ENCODE measurements at places on chromosomes 3 and 15. TPM values are rescaled to one million over a fixed set of nuclear protein-coding genes. Genes with fewer than 3 reads are reported as not detected.

Gene LRRC49
- polyA plus RNA-seq, result 12.5 TPM

Gene CFAP100
- not detected for polyA plus RNA-seq

- H3K27me3 ChIP-seq, result no peaks in the 10 kb centered on the region
- H3K4me1 ChIP-seq, result peaks cover 7% of the 10 kb centered on the region
- peak overlapping the region; percentile 67 for H3K27ac ChIP-seq
- DNase-seq, result peak; percentile 78
Observed at GRCh38 chr15:80173022-80173759, 20.4 kb downstream of the FAH start.

DNA sequence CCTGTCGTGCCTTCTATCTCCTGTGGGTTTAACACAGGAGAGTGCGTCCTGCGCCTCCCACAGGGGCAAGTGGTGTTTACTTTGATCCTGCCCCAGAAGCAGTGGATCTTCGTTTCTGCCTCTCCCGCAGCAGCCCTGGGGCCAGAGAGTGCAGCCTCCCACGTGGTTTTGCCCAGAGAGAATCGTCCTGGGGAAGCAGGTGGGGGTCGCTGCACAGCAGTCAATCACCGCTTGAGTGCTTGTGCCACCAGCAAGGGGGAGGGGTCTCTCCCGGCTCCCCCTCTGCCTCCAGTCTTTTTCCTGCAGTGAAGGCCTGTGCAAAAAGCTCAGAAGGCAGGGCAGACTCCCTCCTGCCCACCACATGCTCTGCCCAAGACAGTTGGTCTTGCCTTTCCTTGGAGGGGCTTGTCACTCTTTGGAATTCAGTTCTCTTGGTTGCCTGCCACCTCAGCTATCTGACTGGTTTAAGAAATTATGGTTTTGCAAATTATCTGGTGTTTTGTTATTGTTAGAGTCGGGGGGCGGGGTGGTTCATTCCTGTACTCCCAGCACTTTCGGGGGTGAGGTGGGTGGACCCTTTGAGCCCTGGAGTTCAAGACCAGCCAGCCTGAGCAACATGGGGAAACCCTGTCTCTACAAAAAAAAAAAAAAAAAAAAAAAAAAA is 26.9 kb downstream of the STOML1 start:
- peak; percentile 12 for DNase-seq
- H3K36me3 ChIP-seq, result no peaks in the 10 kb centered on the region
- no peaks in the 10 kb centered on the region for H3K4me1 ChIP-seq
- no peak overlapping the region for H3K4me3 ChIP-seq

Gene SEMA4B
- polyA plus RNA-seq, result 20.2 TPM

DNA sequence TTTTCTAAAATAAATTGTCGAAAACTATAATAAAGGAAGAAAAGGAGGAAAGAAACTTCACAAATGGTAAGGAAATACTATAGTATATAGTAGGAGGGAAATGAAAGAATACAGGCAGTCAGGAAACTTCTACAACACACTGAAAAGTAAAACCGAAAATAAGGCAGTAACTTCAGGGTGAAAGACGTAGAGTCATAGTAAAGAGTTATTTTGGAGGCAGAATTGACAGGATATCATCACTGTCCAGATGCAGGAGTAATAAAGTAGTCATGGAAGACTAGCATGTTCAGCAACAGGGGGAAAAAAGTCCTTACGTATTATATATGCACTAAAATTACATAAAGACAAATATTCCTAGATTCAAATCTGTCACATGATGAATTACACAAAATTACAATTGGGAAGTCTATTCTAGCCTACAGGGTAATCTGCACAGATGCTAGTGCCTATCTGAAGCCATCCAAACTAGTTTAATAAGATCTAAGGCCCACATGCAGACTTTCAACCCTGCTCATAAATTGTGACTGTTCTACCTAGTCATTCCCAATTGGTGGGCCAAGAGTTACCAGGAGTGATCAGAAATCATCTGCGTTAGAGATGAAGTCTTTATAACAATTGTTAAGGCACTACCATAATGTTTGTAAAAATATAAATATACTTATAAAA is 14.0 kb downstream of the VPS13C start:
- no peaks in the 10 kb centered on the region for H3K4me1 ChIP-seq
- H3K27me3 ChIP-seq, result no peaks in the 10 kb centered on the region
- H3K36me3 ChIP-seq, result no peaks in the 10 kb centered on the region
- H3K4me3 ChIP-seq, result no peak overlapping the region
- H3K27ac ChIP-seq, result no peak overlapping the region

DNA sequence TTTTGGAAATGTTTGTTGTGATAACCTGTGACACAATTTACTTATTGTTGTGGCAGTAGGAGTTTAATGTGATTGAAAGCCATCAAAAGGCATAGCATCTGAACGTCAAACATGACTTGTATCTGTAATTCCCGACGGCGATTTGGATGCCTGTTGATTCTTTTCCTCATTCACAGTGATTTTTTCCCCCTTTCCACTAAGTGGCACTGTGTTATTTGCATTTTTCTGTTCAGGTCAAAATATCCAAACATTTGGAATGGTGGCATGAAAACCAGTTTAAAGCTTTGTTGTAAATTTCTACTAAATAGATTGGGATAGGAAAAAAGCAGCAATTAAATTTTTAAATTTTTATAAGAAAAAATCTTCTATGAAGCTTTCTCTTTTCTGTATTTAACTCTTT is 259.9 kb upstream of the KCNH8 start:
- H3K27me3 ChIP-seq, result no peaks in the 10 kb centered on the region
- H3K27ac ChIP-seq, result no peak overlapping the region
- no peaks in the 10 kb centered on the region for H3K36me3 ChIP-seq

DNA sequence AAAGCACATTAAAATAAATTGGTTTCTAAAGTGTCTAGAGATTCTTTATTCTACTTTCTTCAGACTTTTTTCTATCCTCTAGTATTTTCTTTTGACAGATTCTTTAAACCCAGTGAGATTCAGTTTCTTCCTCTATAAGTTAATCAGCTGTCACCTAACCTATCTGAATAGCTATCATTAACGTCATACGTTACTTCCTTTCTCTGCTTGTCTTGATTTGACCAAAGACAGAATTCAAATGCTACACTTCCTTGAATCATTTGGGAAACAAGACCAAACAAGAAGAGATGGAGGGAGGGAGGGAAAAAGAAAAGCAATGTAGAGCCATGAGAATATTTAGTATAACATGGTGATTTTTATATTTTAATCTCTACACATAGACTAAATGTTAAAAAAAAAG is 235.2 kb downstream of the NAALADL2 start:
- H3K36me3 ChIP-seq, result no peaks in the 10 kb centered on the region
- DNase-seq, result no peak
- no peaks in the 10 kb centered on the region for H3K4me1 ChIP-seq
- H3K4me3 ChIP-seq, result no peak overlapping the region

Gene DUSP7
- polyA plus RNA-seq, result 10.0 TPM

GRCh38 chr3:121645054-121645453 is 15.6 kb downstream of the HCLS1 start:
- peaks cover 21% of the 10 kb centered on the region for H3K4me1 ChIP-seq
- no peaks in the 10 kb centered on the region for H3K27me3 ChIP-seq
- H3K4me3 ChIP-seq, result no peak overlapping the region
- no peak overlapping the region for H3K27ac ChIP-seq

Gene RLBP1
- polyA plus RNA-seq, result not detected

Gene APOD
- 523 TPM for polyA plus RNA-seq

Gene GOLGA8H
- polyA plus RNA-seq, result 0.07 TPM

Gene ISLR2
- polyA plus RNA-seq, result 0.48 TPM

DNA sequence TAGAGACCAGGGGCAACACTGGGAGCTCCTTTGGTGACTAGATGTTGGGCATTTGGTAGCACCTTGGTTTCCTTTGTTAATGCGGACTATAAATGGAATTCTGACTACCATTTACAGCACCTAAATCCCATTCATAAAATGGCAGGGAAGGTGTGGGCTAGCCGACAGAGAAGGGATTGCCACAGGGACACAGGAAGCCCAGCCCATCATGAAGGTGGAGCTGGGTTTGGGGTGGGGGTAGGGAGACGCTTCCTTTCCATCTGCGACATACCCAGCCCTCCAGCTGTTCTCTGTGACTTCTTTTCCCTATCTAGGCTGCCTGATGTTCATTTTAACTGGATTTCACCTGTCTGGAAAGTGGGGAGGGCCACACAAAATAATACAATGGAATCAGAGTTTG is 21.0 kb downstream of the ABHD2 start:
- peaks cover 42% of the 10 kb centered on the region for H3K4me1 ChIP-seq
- H3K4me3 ChIP-seq, result no peak overlapping the region
- no peaks in the 10 kb centered on the region for H3K36me3 ChIP-seq
- DNase-seq, result peak; percentile 15
- no peaks in the 10 kb centered on the region for H3K27me3 ChIP-seq
- H3K27ac ChIP-seq, result no peak overlapping the region

DNA sequence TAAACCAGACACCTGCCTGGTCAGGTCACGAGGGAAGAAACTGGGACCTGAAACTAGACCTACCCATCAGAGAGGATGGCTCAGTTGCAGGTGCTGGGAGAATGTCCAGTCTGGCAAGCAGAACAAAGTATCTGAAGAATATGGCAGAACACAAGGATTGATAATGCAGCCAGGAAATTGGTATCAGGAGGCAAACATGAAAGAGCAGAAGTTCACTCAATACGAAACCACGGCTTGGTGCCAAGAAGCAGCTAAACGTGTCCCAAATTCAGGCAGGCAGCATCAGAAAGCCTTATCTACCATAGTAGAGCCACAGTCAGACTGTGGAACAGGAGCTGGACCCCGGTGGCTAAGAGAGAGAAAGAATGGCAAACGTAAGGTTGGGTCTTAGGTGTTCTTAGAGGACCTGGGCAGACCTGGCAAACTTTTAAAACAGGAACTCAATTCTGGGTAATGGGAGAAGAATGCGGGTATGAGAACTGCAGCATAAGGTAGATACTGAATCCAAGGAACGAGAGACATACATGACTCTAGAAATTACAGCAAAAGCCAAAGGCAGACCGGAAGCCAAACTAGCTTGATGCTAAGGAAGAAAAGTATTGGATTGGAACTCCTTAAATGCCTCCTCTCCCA is 169.0 kb upstream of the NECTIN3 start:
- H3K36me3 ChIP-seq, result no peaks in the 10 kb centered on the region
- no peak overlapping the region for H3K27ac ChIP-seq
- H3K27me3 ChIP-seq, result no peaks in the 10 kb centered on the region
- H3K4me3 ChIP-seq, result no peak overlapping the region
- DNase-seq, result no peak
- no peaks in the 10 kb centered on the region for H3K4me1 ChIP-seq

Gene ZNF662
- polyA plus RNA-seq, result 5.4 TPM

Gene SERINC4
- polyA plus RNA-seq, result 0.18 TPM

DNA sequence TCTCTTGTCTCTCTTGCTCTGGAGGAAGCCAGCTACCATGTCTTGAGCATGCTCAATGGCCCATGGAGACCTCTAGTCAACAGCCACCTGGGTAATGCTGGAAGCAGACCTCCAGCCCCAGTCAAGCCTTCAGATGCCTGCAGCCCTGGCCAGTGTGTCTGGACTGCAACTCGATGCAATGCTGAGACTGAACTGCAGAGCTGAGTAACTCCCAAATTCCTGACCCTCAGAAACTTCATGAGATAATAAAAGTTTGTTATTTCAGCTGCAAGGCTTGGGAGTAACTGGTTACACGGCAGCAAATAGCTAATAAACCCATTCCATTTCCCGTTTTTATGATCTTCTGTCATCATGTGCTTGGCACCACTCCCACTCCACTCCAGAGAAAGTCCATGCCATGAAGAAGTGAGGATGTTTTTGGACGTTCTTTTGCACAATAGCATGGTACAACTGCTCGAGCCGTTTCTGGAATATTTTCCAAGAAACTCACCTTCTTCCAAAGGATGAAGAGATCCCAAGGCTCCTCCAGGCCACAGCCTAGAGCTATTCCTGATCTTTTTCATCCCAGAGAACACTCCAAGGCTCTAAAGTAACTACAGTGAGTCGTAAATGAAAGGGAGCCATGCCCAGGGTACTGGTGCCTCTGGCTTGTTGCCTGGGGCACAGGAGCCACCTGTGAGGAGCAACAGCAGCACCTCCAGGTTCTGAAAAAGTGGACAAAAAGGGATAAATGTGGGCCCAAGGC is 72.0 kb upstream of the KLF13 start:
- no peaks in the 10 kb centered on the region for H3K4me1 ChIP-seq
- no peaks in the 10 kb centered on the region for H3K27me3 ChIP-seq
- no peak overlapping the region for H3K27ac ChIP-seq
- no peak overlapping the region for H3K4me3 ChIP-seq

Gene CYP1A2
- polyA plus RNA-seq, result not detected

Gene ZKSCAN7
- 3.6 TPM for polyA plus RNA-seq

DNA sequence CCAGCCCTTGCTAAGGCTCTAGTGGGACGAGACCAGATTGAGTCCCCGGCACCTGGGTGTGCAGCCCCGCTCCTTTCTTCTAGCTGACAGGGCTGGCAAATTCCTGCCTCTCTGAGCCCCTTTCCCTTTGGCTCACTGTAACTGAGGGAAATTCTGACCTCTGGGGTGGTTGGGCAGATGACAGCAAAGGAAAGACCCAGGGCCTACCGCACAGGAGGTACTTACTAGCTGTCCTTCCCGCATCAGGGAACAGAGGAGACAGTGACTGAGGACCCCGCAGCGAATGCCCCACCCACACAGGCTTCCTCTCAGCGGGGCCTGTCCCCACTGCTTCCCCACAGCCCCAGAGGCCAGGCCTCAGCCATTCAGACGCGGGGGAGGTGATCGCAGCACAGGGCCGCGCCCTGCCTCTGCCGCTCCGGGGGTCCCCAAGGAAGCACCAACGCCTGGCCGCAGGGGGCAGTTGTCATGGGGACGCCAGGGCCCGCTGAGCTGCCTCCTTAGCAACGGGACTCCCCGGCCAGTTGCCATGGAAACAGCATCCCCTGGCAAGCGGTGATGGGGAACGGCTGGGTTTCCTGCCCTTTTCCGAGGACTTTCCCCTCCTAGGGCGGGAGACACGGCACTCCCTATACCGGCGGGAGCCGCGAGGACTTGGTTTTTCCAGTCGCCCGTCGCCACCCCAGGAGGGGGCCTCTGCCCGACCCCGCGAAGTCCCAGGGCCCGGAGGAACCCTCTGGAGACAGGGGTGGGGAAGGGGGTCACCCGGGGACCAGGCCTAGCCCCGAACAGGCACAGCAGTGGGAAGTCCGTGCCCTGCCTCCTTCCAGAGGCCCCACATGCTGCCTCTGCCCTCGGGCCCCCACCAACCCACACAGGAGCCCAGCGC is 50.1 kb downstream of the HCN4 start:
- no peak overlapping the region for H3K4me3 ChIP-seq
- no peaks in the 10 kb centered on the region for H3K36me3 ChIP-seq
- DNase-seq, result no peak
- H3K4me1 ChIP-seq, result no peaks in the 10 kb centered on the region
- H3K27me3 ChIP-seq, result no peaks in the 10 kb centered on the region

GRCh38 chr3:59935025-59935424 is 885.2 kb upstream of the CFAP20DC start:
- DNase-seq, result no peak
- H3K36me3 ChIP-seq, result no peaks in the 10 kb centered on the region
- H3K4me1 ChIP-seq, result no peaks in the 10 kb centered on the region
- no peaks in the 10 kb centered on the region for H3K27me3 ChIP-seq

Measured in adrenal gland (tissue), 19 donors.